ENCODE measurements at places on chromosomes 7 and 10.

DNA sequence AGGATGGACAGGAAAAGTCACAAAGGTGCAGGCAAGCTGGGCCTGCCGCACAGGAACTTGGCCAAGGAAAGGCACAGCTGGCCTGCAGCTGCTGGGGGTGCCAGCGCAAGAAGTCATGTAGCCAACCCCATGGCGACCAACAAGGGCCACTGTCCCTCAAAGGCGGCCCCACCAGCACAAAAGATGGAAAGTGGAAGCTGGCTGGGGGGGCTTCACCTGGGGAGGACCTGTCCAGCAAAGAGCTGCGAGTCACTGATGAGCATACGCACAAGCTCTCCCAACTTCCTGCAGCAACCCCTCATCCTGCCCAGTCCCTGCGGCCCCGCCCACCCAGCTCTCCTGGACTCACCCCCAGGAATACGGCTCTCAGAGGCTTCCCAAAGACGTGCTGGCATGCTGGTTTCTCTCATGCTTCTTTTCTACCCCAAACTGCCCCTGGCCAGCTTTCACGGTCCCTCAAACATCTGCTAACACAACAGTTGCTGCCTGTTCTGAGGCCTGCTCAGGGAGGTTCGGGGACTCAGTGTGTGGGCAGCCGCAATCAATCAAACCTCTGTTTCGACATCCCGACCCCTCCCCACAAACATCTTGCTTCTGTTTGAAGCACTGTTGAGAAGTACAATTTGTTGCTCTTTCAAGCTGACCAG lies 67.6 kb downstream of the FAM53B start:
- no peak for DNase-seq

DNA sequence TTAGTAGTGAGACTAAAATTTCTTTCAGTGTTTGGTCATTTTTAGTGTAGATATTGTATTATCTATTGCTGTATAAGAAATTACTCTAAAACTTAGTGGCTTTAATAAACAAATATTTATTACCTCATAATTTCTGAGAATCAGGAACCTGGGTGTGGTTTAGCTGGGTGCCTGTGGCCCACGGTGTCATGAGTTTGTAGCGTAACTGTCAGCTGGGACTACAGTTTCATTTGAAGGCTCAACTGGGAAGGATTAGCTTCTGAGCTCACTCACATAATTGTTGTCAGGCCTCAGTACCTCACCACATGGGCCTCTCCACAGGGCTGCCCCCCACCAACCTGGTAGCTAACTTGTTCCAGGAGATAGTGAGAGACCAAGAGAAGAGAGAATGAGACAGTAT lies 98.5 kb downstream of the SRI start:
- DNase-seq: no peak

GRCh38 chr10:19629567-19629966 lies 186.7 kb upstream of the PLXDC2 start:
- DNase-seq: no peak

GRCh38 chr10:71527135-71527534 lies 130.4 kb downstream of the CDH23 start:
- no peak for DNase-seq

DNA sequence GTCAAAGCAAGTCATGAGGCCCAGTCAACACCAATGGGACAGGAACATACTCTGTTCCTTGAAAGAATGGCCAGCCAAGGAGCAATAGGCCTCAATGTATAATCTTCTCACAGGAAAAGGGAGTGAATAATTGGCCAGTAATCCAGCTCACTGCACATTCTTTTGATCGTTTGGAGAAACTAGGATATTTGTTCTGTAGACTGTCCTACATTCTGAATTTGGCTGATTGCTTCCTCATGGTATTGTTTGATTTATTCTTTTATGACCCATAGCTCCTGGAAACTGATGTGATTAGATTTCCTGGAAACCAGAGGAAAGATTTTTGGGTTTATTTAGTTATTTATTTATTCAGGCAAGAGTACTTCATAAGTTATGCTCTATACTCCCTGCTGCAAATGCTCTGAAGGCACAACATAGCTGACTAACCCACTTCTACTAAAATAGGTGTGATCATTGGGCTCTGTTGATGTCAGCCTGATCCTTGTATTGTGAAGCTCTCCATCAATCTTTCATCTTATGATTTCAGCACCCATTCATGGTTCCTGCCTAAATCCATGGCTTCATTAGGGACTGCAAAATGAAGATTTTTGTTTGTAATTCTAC lies 745.2 kb downstream of the SUGCT start:
- DNase-seq: no peak

- no peak for DNase-seq
These were observed 303.7 kb downstream of the WDR11 start for GRCh38 chr10:121154846-121155245.

DNA sequence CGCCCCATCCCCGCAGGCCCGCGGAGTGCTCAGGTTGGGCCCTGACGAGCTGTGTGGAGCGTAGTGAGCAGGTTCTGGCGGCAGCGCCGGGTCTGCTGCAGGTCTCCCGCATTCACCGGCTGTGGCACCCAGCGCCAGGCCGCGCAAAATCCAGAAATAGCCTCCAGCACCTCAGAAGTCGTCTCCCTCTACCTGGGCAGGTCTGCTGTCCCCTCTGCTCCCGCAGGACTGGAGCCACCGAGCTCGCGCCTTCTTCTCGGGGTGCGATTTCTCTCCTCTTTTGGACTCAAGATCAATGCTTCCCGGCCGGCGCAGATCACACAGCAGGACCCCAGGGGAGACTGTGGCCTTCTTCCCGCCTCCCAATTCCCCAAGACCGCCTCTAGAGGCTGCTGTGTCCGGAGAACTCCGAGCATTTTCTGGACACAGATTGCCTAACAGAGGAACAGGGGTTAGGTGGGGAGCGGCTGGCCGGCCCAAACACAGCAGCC lies 8.4 kb downstream of the TLX1 start:
- no peak for DNase-seq

- no peak for DNase-seq
These were observed 237.8 kb upstream of the GALNT17 start for GRCh38 chr7:70893971-70894715.

- peak; percentile 23 for DNase-seq
These were observed 44.3 kb downstream of the MACC1 start for GRCh38 chr7:20172736-20173334.

DNA sequence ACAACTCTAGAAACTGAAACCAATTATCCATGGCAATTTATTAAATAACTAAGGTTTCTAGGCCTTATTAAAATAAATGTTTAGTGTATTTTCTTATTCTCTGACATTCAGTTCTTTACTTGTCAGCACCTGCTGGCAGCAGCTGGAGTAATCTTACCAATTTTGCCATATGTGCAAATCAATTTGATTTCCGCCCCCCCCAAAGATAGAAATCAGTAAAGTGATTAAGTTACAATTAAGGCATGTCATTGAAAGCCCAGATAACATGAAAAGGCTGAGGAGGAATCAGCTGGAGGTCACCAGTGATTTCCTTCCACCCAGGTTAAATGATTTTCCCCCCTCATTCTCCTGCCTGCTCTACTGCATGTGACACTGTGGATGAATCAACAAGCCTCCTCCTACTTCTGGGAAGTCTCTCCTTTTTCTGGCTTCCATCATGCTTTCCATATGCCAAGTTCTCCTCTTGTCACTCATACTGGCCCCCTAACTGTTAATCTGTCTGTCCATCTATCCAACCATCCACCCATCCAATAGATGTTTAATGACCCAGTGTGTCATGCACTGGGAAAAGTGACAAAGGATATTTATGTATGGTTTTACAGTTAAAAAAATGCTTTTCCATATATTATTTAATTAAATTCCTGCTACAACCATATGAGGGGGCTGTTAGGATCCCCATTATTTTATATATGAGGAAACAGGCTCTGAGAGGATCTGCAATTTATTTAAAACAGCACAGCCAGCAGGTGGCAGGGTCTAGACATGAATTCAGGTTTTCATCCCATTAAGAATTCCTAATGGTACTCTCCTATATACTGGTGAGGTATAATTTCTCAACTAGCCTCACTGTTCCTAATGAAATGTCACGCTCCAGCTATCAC lies 116.5 kb downstream of the ATXN7L1 start:
- DNase-seq: no peak

GRCh38 chr7:138510003-138510402 lies 49.9 kb downstream of the TRIM24 start:
- DNase-seq: no peak

- no peak for DNase-seq
These were observed 23.9 kb upstream of the MPP7 start for GRCh38 chr10:28326516-28327490.

GRCh38 chr10:95531058-95531809 lies 29.9 kb downstream of the SORBS1 start:
- DNase-seq: no peak
